ENCODE measurements at places on chromosomes 5 and 9.

DNA sequence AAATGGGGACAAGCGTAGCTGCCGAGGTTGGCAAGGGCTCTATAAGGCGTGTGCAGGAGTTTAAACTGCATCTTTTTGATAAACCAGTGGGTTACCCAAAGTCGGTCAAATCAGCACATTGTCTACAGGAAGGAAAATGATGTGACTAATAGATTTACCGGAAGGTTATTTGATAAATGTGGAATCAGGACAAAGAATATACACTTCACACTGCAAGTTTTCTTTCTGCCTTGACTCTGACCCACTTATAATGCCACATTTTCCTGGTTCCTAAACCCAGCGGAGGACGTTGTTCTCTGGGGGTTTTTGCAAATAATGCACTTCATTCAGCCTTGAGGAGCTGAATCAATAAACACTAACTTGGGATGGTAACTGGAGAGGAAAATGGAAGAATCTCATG lies 76.8 kb downstream of the TTLL11 start:
- no peak for DNase-seq

- no peak for DNase-seq
These were observed 26.1 kb upstream of the CKMT2 start for GRCh38 chr5:81207009-81207408.

DNA sequence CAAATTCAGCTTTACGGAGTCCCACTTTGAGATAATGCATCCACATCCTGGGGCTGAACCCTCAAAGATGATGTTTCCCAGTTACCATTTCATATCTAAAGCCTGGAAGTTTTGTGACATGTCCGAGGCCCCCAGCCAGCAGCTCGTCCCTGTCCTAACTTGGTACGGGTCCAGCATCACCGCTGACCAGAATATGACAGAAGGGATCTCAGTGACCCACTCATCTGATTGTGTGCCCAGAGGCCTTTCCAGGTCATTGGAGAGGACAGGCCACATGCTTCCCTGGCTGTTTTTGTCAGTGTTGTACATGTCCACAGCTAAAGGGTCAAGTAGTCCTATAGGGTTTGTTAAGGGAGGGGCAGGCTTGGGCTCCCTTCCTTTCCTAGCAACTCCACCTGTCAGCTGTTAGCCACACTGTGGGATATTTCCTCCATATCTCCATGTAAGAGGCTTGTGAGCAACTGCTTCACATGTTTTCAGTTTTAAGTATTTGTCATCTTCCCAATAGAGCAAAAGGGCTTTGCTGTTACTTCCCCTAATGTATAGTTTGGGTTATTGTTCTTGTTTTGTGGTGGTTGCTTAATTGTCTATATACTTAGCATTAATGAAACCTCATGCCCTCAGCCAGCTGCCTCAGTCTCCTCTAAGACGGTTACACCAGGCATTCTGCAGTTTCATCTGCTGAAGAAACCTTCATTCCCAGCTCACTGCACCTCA lies 33.4 kb downstream of the SECISBP2 start:
- DNase-seq = no peak

GRCh38 chr5:180253036-180253824 lies 38.7 kb downstream of the MAPK9 start:
- DNase-seq = no peak

DNA sequence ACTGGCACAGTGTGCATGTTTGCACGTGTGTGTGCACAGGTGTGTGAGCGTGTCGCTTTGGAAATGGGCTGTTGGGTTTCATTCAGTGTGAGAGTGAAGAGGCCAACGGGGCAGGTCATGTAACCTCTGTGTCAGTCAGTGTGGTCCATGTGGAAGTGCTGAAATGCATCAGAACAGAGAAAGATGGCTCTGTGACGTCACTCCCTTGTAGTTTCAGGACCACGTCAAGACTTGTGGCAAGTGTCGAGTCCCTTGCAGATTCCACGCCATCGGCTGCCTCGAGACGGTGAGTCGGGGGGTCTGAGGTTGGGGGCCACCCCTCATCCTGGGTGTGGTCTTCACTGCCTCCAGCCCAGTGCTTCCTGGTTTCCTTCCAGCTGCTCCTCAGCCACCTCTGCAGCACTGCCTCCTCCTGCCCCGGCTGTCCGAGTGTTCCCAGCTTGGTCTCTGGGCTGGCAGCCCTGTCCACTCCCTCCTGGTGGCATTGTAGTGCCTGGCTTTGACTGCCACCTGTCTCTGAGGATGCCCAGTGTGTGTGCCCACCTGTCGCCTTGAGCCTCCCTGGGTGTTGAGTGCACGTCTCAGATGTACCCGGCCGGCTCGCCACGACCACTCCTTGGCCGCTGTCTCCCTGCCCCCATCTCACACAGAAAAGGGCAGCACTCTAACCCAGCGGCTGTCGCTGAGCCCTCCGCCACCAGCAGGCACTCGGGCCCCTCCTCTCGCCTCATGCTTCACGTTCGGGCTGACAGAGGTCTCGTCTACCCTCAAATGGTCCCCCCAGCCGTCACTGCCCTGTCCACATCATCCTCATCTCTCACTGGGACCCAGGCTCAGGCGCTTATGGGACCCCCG lies 28.0 kb downstream of the FBXW5 start:
- DNase-seq = no peak

- DNase-seq = no peak
These were observed 140.7 kb downstream of the MTX3 start for GRCh38 chr5:79850316-79850822.

GRCh38 chr5:73135429-73136054 lies 15.2 kb downstream of the TMEM171 start:
- no peak for DNase-seq

- no peak for DNase-seq
These were observed 76.1 kb downstream of the GRAMD2B start for GRCh38 chr5:126499278-126499677.

DNA sequence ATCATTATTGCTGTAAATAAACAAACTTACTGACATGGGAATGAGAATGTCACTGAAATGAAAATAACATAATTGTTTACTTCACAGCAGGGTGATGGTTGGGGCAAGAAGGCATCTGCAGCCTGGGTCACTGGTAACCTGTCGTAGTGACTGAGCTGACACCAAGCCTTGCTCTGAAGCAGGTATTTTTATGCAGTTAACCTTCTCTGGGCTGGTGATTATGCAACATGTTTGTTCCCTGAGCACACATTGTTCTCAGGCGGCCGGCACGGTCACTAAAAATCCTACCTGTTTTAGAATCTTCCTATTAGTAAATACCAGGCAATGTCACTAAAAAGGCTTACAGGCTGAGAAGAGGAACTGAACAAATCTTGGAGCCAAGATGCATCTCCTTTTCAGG lies 157.7 kb upstream of the NR3C1 start:
- no peak for DNase-seq

- peak; percentile 91 for DNase-seq
These were observed 9.4 kb upstream of the RPS14 start for GRCh38 chr5:150458802-150459557.

DNA sequence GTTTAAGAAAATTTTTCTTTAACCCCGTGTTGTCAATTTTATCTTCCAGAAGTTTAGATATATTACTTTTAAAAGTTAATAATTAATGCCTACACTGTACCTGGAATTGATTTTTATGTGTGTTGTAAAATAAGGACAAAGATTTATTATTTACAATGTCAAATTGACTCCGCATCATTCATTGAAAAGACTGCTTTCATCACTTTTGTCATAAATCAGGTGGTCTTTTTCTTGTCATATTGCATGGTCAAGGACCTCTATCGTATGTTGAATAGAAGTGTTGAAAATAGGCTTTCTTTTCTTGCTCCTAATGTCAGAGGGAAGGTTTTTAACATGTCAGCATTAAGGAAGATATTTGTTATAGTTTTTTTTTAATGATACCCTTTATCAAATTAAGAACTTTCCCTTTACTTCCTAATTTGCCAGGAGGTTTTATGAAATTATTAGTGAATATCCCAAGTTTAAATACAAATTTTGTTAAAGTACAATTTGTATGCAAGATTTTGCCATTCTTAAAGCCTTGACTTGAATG lies 92.6 kb downstream of the WDR70 start:
- no peak for DNase-seq

DNA sequence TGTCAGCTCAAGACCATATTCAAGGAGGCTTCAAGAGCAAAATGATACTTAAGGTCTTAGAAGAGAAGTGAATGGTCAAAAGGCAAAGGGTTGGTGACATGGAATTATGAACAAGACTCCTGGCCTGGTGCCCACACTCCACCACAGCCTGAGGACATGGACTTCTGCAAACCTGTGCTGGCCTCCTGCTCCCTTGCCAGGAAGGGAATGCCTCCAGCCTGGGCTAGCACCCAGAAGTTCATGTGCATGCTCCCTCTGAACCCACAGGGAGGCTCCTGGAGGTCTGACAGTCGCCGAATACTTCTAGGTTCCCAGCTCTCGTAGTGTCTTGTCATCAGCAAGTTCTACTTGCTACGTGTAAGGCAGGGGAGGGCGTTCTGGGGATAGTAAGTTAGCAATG lies 156.7 kb downstream of the FSTL4 start:
- no peak for DNase-seq

DNA sequence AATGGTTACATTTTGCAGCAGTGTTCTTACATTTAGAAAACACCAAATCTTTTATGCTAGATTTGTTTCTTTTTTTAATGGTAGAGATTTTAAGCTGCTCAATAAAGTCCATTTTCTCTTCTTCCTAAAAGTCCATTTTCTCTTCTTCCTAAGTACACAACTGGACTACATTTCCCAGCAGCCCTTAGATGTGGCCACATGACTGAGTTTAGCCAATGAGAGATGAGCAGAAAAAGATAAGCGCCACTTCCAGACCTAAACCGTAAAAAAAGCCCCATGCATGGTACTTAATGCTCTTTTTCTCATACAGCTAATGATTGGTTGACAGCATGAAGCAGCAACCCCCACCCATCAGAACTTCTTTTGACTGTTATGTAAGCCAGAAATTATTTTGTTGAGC lies 206.7 kb downstream of the FAM114A2 start:
- no peak for DNase-seq

DNA sequence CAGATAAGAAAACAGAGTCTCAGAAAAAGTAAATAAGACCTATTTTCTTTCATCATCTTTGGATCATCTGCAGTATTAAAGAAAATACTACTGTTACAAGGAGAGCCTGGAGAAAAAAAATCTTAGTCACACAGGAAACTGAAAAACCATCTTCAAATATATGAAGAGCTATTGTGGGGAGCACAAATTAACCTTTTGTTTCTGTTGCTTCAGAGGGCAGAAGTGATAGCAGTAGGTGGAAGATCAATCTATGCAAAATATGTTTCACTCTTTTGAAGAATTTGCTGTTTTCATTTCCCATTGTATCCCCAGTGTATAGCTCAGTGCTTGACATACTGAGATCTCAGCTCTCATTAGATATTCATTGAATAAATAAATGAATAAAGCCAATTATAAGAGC lies 13.1 kb upstream of the CEMIP2 start:
- no peak for DNase-seq

GRCh38 chr9:33446240-33446945 lies 1.0 kb downstream of the AQP3 start:
- DNase-seq = peak; percentile 61

- no peak for DNase-seq
These were observed 19.6 kb downstream of the ZNF131 start for GRCh38 chr5:43140286-43140685.

DNA sequence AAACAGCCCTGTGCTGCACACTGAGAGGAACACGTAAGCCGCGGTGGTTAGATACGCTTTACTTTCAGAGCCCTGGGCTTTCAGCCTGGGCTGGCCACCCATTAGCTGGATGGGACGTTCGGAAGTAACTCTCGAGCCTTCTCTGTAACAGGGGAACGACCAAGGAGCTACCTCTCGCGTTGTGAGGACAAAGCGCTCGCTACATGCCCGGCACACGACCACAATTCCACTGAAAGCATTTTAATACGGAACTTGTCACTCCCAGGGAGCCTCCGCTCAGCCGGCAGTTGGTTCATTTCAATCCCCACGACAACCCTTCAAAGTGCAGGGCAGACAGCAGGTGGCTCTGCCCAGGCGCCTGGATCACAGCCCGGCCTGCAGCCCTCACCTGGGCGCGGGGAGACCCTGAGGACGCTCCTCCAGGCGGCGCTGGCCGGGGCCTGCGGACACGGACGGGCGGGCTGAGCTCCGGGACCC lies 368 bp downstream of the SURF1 start:
- no peak for DNase-seq

DNA sequence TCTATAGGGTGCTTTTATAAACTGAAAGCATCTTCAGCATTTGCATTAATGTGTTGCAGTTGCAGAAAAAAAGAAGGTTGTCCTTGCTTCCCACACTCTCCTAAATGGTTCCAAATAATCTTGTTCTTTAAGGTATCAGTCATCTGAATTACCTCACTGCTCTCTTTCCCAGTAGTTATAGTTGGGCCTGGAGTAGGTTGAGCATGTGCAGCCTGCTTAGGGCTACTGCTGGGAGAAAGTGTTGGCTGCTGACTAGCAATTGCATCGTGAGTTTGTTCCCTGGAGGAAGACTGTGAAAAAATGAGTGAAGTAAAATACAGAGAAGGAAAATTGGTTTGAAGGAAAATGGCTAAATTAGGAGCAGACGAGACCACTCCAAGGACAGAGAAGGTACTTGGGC lies 74.5 kb downstream of the PRR16 start:
- no peak for DNase-seq

DNA sequence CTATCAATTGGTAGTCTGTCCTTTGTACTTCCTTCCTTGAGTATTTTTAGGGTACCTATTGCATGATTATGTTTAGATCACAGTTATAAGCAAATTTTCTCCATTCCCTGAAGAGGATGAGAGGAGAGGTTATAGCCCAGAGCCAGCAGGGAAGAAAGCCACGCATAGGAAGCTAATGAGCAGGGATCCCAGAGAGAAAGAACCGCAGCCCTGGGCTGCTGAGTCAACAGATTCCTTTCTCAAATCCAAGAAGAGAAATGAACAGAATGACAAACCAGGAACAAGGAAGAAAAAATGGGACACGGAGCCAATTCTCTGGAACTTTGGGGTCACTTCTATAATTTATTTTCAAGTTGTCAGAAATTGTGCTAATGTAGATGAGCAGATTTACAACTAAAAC lies 284.5 kb downstream of the RFX3 start:
- no peak for DNase-seq

- DNase-seq = no peak
These were observed 2295.0 kb upstream of the ACO1 start for GRCh38 chr9:30089428-30089827.

DNA sequence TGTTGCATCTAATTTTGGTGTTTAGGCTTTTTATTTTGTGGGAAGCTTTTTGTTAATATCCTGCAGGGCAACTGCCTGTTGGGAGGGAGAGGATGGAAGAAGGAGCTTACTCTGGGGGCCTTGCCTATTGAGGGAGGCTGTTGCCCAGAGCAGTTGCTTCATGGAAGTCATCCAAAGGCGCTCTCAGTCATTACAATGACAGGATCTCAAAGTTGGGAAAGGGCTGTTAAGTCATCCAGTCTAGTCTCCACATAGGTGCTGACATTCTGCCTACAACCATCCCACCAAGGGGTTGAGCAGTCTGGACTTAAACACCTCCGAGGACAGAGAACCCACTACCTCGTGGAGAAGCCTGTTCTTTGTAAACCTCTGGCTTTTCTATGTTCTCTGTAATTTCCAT lies 13.2 kb downstream of the SAP30L start:
- DNase-seq = no peak

- no peak for DNase-seq
These were observed 9.7 kb upstream of the WDR38 start for GRCh38 chr9:124843456-124844034.
